ENCODE measurements at places on chromosomes 2 and 18.

GRCh38 chr2:236159778-236160170 is 8.4 kb downstream of the GBX2 start:
- no peak for DNase-seq

DNA sequence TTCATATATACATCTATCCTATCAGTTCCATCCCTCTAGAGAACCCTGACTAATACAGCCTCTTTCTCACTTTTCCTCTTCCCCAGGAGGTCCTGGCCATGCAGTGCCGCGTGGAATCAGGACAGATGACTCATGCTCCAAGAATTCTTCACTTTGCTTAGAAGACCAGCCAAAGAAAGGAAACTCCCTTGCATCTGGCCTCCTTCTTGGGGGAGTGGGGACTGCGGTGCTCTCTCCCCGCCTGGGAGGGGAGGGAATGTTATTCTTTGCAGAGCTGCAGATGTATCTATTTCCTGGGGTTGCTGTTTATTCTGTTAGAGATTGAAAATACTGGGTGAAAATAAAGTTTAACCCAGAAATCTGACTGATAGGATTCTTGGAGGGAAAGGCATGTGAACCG is 111.5 kb upstream of the SH3BP4 start:
- DNase-seq = no peak

DNA sequence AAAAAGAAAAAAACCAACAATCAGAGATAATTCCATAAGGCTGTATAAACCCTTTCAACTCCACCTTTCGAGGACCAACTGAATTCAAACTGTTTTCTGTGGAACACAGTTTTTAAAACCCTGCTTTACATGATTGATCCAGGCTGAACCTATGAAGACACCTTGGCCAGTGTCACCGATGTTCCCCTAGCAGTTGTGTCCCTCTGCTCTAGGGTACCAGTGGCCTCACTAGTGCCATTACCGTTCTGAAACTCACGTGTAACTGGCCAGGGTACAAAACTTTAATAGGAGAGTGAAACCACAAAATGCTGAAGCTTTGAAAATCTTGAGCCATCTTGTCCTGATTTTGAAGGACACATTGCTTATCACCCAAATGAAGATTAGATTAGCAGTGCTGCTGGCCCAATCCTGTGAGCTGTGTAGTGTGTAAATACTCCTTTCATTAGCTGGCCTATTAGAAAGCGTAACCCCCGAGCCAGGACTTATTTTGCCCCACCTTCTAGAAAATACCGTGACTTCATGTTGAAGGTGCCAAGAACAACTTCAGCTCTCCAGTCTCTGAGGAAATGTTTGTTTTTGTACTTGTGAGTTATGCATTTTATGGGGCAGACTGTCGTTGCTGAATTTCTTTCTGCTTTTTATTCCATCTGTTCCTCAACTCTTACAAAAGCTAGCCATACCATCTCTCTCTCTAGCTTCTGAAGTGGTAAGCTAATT is 147.8 kb upstream of the MAP3K20 start:
- no peak for DNase-seq

DNA sequence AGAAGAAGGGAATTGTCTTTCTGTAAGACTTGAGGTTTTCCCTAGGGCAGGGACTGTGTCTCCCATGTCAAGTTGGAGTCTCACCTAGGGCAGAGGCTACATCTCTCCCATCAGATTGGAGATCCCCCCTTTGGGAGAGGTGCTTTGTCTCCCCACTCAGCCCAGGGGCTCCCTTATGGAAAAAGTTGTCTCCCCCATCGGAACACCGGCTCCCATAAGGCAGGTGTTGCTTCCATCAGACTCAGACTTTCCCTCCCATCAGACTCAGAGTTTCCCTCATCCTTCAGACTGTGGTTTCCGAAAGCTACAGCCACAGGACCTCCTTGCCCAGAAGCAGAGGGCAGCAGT is 5.8 kb downstream of the ANKRD53 start:
- no peak for DNase-seq

DNA sequence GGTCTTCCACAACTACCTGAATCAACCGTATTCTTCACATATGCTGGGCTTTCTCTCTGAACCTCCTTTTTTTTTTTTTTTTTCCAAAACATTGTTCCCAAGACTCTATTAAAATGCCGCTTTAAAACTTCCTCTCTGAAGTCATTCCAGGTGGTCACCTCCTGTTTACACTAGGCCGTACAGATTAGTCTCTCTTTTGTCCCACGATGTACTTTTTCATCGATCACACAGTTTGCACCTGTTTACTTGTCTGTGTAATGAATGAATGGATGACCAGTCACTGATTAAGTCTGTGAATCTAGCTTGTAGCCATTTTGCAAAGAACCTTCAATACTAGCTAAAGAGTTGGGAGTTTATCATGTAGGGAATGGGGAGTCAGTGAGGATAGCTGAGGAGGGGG is 16.7 kb upstream of the FAM228A start:
- DNase-seq = no peak

DNA sequence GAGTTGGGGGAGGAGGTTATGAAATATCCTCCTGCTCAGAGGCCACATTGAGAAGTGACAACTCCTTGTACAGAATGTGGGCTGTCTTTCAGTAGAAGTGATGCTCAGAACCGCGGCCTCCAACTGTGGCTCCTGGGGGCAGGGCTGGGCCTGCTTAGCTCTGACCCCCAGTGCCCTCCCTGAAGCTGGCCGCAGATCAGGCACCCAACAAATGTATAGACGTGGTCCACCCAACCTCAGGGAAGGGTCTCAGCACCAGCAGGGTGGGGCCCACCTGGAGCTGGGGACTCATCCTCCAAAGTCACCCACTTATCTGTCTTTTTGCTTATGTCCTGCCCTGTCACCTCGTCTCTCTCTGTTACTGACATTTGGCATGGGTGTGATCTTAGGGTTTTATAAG is 11.1 kb upstream of the BIN1 start:
- DNase-seq = no peak

DNA sequence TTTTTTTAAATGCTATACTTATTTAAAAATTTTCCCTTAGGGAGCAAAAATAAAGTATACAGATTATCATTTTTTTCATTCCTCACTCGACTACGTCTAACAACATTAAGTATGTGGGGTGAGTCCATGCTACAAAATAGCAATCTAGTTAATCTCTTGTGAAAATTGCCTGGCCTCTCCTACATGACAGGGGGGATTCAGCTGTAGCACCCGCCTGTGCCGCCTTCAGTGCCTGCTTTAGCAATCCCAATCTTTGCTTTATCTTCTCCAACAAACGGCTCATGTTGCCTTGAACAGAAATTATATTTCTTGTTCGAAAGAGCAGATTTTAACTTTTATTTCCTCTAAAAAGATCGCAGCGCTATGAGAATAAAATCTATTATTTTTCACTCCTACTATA is 2.4 kb upstream of the SOX11 start:
- no peak for DNase-seq

GRCh38 chr2:239262484-239263230 is 138.2 kb downstream of the HDAC4 start:
- DNase-seq = no peak

DNA sequence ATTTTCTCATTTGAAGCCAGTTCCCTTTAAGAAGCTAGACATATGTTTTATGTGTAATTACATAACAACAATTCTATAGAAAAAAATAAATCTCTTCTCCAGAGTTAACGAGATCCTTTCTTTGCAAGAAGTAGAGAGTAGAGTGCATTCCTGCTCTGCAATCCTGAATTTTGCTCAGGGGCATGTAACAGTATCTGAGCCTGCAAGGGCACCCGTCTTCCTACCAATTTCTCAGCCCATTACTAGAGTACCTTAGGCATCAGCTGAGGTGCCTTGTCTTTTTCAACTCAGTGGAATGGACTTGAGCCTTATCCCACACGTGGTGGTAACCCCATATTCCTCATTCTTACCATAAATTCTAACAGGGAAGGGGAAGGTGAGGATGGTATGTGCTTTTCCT is 205.9 kb downstream of the IKZF2 start:
- no peak for DNase-seq

All from C1 segment of cervical spinal cord (tissue), 14 donors.